Epithelial cell of prostate (primary cell): ENCODE measurements at places on chromosomes 16 and 17.

DNA sequence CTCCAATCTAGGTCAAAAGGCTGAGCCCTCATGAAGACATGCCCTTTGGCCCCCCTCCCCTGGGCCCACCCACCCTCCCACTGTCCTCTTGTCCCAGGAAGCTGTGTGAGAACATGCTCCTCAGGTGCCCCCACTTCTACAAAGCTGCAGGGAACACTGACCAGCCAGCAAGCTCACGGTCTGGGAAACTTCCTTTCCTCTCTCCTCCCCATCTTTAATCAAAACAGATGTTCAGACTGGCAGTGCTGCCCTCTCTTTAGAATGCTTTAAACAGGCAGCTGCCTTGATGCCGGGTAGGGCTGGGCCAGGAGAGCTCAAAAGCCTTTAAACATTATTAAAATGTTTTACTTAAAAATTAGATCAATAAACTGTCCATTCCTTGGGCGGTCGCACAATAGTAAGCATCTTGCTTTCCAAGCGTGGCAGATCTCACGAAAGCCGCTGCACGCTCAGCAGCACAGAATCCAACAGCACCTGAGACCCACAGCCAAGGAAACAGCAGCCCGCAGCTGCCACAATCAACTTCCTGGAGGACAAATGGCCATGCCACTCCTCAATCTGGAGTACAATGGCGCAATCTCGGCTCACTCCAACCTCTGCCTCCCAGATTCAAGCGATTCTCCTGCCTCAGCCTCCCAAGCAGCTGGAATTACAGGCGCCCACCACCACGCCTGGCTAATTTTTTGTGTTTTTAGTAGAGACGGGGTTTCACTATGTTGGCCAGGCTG, 399.2 kb downstream of the SLC39A11 start:
- DNase-seq: no peak

DNA sequence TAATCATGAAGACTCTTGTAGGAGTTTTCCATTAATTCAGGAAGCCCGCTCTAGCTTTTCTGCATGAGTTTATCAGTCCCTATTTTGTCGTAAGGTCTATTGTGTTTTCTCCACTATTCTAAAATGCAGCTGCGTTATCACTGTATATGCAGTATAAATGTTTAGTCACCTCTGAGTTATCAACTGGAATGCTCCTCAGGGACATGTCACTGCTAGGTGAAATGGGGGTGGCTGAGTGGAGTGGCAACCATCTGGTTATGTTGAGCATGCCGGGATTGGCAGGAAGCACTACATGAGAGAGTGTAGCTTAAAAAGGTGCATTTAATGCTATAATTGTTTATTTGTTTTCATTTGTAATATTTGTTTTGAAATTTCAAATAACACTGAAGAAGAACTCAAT, 285.2 kb upstream of the ELAC2 start:
- no peak for DNase-seq

- no peak for DNase-seq
Measured at GRCh38 chr17:47280072-47280811, 26.6 kb downstream of the ITGB3 start.

DNA sequence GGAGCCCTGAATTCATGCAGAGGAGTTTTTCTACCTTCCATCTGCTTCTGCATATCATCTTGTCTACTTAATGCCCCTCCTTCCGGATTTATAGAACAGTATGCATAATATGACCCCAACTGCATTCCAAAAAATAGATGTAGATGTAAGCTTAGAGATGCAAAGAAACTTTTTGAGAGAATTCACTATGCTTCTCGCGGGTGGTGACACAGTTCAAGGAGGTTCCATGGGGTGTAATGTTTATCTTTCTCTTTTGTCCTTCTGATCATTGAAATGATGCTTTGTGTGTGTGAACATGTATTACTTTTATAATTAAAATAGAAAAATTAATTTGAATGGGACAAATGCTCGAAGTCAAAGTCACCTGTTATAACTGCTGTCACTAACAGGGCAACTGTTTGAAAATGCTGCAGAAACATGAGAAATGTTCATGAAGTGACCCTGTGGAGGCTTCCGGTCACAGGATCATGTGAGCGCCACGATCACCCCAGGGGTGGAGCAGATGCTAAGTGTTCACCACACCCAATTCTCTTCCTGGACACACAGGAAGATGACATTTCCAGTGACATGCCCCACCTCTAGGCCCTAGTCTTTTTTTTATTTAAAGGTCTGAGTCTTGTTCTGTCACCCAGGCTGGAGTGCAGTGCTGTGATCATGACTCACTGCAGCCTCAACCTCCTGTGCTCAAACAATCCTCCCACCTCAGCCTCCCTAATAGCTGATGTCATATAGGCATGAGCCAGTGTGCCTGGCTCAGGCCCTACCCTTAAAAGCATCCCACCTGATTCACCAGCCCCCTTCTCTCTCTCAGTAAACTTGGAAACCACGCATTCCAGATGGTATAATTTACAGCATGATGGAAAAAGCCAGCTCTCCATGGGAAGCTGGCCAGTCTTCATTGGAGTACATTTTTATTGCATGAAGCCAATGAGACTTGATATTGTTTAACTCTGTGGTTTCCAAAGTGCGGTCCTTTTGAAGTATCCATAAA, 21.0 kb upstream of the AGRP start:
- no peak for DNase-seq

DNA sequence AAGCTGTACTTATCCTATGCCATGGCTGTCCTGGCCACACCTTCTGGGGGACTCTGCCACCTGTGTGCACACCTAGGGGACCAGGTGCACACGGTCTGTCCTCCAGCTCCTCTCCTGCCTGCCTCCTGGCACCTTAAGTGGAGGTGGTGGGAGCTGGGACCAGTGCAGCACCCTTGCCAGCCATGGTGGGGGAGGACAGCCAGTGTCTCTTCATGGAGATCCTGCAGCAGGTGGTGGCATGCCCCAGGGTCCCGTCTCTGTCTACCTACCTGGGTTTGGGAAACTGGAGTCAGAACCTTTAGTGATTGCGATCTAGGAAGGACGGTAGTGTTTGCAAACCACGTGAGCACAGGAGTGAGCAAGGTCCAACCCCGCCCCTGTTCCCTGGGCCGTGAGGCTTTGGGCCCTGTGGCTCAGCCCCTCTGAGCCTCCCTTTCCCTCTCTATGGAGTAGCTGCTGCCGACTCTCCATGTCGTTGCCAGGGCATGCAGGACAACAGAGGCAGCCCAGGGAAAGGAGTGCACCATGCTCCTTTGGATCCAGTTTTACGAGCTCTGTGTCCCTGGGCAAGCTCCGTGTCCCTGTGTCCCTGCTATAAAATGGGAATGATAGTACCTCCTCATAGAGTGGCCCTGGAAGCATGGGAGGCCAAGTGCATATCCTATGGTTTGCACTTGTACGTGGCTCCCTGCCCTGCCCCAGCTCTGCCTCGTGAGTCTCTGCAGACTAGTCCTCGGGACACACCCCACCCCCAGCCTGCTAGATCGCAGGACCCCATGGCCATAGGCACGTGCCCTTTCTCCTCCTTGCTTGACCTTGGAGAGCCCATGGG, 7.1 kb downstream of the ADGRG1 start:
- no peak for DNase-seq

- DNase-seq: no peak
Measured at GRCh38 chr17:77373299-77374169, 232.8 kb downstream of the SEC14L1 start.

DNA sequence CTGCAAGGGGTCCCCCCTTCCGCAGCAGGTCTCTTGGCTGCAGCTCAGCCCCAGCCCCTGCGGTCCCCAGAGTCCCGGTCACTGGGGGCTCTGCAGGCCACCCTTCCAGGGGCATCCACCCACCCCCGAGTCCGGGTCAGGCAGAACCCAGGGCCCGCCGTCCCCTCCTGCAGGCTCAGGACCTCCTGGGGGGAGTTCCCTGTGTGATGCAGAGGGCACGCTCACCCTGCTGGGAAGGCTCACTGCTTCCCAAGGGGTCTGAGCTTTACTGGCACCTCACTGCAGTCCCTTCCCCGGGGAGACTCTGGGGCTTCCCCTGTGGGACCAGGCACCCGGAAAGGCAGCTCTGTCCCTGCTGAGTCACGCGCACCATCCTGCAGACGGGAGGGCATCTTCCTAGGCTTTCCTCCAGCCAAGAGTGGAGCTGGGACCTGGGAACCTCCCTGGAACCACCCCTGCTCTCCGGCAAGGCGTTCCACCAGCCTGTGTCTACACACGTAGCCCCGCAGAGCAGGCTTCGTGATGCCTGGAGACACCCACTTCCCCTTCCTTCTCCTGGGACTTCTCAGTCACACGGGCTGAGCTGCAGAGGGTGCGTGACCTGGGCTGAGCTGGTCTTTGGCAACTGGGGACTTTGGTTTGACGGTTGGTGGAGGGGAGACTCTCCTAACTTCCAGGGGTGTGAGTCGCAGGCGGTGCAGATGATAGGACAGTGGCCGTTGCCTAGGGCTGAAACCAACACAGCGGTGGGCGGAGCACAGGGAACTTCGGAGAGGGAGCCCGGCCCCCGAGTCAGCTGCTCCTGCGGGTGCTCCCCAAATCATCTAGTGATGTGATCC, 23.4 kb downstream of the SLC25A10 start:
- no peak for DNase-seq

DNA sequence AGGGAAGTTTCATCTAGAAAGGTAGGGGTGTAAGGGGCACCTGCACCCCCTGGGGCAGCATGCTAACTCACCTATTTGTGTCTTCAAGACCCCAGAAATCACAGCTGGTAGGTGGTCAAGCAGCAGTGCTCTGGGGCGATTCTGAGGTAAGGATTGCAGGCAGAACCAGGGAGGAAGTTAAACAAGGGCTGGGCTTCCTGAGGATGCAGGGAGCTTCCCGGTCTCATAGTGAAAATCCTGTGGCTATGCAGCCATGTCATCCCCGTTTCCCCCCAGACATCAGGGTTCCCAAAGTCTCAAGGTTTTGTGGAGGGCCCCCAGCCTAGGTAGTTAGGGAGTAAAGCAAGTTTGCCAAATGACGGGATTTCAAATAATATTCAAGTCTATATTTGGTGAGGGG, 78.5 kb downstream of the C16orf78 start:
- no peak for DNase-seq

- no peak for DNase-seq
Measured at GRCh38 chr16:66369055-66369592, 2.6 kb downstream of the CDH5 start.

GRCh38 chr17:75549246-75550138, 24.0 kb downstream of the LLGL2 start:
- DNase-seq: peak; percentile 50

GRCh38 chr16:23248261-23249194, 53.6 kb upstream of the SCNN1B start:
- DNase-seq: no peak

- no peak for DNase-seq
Measured at GRCh38 chr17:19299866-19300265, 62.7 kb downstream of the B9D1 start.

- no peak for DNase-seq
Measured at GRCh38 chr17:11493936-11494335, 104.3 kb upstream of the DNAH9 start.

GRCh38 chr17:74797824-74798223, 21.7 kb upstream of the NAT9 start:
- no peak for DNase-seq

GRCh38 chr16:52629296-52629695, 82.4 kb upstream of the TOX3 start:
- DNase-seq: peak; percentile 50

DNA sequence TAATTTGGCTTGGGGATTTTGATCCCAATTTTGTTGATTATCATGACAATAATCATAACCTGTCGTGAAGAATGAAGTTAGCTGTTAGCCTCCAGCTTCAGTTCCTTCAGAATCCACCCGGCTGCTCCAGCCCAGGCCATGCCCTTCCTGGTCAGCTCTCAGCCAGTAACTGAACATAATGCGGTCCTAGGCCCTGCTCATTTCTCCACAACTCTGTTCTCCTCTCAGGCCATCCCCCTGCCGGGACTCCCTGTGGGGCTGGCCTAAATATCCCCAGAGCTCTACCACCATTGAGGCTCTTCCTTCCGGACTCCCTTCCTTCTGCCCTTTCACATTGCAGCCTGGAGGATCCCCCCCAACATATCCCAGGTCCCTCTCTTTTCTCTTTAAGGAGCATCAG, 833.4 kb upstream of the GOT2 start:
- DNase-seq: no peak

DNA sequence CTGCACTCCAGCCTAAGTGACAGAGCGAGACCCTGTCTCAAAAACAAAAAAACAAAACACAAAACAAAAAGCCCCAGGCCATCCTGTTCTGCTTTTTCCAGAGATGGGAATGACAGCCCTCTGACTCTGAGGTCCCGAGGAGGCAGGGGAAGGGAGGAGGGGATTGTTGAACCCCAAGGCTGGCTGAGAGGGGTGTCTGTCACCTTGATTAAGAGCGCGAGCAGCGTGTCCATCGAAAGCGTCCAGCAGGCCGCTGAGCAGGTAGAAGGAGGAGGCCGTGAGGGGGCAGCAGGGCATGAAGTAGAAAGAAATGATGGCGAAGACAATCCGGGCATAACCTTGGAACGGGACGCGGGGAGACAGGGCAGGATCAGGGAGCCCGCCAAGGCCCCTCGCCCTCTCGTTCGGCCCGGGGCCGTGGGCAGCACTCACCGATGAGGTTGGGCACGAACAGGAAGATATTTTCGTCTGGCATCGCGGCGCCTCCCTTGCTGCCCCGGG, 593 bp downstream of the CDIPT start:
- no peak for DNase-seq

DNA sequence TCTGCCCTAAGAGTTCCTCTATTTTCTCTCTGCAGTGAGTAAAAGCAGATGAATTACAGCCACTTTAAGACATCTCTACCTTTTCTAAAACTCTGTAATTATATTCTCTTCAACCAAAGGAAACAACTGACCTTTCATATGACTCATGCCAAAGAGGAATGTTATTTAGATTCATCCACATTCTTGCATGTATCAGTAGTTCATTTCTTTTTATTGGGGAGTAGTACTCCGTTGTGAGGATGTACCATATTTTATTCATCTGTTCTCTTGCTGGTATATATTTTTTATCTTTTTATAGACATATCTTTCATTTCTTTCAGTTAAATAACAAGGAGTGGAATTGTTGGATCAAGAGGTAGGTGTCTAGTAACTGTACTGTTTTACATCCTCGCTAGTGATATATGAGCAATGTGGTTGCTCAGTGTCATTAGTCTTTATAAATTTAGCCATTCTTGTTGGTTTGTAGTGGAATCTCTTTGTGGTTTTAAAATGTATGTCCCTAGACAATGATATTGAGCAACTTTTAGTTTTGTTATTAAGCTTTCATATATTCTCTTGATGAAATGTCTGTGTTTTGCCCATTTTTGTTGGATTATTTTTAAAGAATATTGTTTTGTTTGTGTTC, 7.8 kb upstream of the MYH8 start:
- no peak for DNase-seq

DNA sequence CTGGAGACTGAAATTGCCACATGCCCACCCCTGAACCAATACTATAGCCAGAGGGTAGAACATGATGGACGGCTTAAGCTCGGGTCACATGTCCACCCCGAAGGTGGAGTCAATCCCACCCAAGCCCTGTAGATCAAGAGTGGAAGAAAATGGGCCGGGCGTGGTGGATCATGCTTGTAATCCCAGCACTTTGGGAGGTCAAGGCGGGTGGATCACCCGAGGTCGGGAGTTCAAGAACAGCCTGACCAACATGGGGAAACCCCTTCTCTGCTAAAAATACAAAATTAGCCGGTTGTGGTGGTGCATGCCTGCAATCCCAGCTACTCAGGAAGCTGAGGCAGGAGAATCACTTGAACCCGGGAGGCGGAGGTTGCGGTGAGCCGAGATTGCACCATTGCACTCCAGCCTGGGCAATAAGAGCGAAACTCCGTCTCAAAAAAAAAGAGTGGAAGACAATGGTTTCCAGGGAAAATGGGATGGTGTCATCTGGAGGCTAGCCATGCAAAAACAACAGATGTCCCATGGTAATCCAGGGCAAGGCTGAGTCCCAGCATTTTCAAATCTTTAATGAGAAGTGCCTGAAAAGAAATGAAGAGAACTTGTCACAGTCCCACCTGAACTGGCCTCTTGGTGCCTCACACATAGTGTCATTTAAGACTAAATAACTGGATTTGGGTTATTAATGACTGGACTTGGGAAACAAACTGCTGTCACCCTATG, 30.1 kb downstream of the CD300LF start:
- DNase-seq: no peak
